ENCODE measurements at places on chromosomes 6 and 20.

GRCh38 chr6:133184798-133185372 lies 56.3 kb upstream of the EYA4 start:
- no peak for DNase-seq

DNA sequence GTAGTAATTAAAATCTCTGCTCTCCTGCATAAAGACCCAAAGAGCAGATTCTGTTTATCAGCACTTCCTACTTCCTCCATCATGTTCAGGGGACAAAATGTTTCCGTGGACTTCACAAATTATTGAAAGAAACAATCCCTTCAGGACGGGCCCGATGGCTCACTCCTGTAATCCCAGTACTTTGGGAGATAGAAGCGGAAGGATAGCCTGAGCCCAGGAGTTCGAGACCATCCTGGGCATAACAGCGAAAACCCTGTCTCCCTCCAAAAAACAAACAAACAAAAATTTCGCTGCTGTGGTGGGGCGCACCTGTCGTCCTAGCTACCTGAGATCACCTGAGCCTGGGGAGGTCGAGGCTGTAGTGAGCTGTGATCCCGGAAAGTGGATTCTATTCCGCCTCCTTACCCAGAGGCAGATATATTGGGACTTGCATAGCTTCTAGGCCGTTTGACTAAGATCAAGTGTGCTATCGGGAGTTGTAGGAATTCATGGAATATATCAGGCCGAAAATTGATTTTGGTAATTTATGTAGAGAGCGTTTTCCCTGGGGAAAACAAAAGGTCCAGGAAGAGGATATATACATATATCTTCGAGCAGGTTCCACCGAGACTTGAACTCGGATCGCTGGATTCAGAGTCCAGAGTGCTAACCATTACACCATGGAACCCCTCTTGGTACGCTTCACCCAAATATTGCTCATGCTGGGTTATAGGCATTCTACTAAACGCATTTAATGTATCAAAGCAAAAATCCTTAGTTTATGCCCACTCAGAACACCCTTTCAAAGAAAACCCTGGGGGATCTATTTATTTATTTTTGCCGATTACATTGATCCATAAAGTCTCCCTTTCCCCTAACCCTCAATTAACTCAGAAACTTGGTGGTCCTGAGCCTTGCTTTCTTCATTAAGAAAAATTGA lies 74.5 kb upstream of the ZNF184 start:
- DNase-seq, result no peak

DNA sequence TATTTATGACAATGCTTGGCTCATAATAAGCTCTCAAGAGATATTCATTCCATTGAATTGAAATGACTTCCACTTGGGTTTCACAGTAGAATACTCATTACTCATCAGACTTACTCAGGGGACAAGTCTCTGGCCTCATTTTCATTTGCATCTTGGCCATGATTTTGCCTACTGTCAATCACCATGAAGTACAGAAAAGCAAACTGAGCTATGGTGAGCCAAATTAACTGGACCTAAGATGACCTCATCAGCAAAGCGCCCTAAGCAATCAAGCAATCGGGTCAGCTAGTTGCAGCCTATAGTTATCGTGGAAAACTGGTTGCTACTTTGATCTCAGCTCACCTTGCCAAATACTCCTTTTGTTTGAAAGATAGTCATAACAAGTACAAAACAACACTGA lies 494.7 kb upstream of the SLC35B3 start:
- no peak for DNase-seq

DNA sequence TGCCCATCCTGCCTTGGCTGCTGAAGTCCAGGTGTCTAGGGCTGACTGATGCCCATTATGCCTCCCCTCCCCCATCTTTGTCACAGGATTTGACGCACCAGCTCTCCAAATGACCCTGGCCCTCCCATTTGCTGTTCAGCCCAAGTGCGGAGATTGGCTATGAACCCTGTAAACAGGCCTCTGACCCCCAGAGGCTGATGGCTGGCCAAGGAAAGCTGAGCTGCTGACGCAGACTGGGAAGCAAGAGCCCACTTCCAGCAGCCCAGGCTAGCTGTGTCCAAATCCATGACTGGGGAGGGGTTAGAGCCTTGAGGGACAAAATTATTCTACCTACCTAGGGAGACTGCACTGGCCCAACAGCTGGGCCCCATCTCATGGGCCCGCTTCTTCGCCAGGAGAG lies 797 bp upstream of the GNRH2 start:
- no peak for DNase-seq

DNA sequence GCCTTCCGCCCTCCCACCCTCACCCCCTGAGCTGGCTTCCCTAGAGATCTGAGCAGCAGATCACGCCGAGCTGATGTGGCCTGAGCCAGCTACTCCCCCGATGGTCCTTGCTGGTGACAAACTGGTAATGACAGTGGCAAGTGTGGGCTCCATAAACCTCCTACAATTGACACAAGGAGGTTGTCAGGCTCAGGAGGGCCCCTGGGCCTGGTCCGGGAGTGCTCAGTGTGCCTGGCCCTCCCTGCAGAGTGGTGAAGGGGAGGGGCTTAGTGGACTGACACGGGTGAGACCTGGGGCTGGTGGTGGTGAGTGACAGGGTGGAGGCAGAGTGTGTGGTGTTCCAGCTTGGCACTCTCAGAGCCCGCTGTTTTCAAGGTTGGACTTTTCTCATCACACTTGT lies 22.6 kb upstream of the MPC1 start:
- no peak for DNase-seq

DNA sequence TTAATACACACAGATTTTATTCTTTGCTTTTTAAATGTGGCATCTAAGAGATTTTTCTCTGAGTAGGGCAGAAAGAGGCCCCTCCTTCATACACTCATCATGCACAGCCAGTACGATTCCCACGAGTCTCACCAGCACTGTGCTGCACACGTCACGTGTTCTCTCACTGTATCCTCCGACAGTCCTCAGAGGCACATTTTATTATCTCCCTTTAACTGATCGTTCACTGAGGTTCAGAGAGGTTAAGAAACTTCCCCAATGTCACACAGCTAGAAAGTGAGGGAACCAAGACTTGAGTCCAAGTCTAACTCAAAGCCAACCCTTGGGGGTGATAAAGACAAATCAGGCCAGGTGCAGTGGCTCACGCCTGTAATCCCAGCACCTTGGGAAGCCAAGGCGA lies 142.5 kb downstream of the PREX1 start:
- DNase-seq, result no peak

DNA sequence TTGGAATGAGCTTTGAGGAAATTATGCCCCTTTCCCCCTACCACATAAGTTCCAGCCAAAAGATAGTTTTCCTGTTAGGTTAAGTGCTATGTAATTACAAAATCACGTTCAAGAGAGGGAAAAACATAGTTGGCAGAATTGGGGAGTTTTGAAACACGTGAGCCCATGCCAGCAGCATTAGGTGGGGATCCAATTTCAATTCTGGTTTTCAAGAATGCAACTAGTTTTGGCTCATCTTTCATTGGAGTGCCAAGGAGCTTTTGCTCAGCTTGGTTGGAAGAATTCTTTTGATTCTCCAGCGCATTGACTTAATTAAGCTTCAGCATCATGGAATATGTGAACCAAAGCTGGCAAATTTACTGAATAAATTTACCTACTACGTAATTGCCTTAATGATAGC lies 95.9 kb downstream of the SAMD5 start:
- no peak for DNase-seq

GRCh38 chr6:41814629-41815028 lies 27.1 kb downstream of the TOMM6 start:
- DNase-seq, result no peak
